Choroid plexus epithelial cell (primary cell): ENCODE measurements at places on chromosomes 2 and 18.

GRCh38 chr2:31877008-31877407 is 133.8 kb downstream of the MEMO1 start:
- peak; percentile 57 for DNase-seq

- peak; percentile 21 for DNase-seq
Observed at GRCh38 chr2:64277101-64277849, 133.1 kb upstream of the PELI1 start.

- DNase-seq, result peak; percentile 12
Observed at GRCh38 chr2:29351916-29352591, 236.8 kb downstream of the CLIP4 start.

DNA sequence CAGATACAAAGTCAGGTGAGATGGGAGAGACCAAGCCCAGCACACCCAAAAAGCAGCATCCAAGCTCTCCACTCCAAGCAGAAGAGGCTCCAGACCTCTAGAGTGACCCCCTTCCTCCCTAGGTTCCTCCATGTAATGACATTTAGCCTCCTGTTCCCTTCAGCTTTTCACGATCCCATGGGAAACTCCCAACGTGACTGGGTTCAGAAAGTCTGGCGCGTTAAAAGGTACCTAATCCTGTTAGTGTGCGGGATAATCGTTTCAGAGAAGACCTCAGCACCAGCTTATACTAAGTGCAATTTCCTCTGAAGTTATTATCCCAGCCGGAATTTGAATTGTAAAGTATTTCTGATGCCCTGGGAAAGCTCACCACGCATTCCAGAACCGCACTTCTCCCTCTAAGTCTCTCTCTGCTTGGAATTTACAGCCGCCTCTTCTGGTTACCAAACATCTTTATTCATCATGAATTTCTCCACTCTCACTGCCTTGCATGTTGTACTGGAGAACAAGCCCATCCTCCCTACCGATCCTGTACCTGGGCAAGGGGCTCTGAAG is 46.9 kb downstream of the CCBE1 start:
- DNase-seq, result peak; percentile 26

- no peak for DNase-seq
Observed at GRCh38 chr2:216214768-216215167, 105.6 kb downstream of the XRCC5 start.

DNA sequence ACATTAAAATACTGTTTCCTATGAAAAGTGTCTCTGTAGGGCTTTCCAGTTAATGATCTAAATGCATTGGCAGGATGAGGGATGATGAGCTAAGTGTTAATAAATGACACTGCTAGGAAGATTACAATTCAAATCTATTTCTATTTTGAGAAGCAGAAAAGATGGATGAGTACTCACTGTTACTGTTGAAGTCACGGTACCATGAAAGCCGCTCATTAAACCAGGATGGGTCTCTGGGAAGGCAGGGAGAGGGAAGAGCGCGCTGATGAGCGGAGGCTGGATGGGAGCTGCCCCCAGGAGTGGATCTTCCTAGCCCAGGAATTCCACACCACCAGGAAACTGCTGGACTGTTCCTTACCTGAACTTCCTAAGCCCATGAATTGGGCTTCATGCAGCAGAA is 27.1 kb upstream of the TXNDC2 start:
- no peak for DNase-seq

- peak; percentile 41 for DNase-seq
Observed at GRCh38 chr2:173962031-173962430, 3.1 kb downstream of the SP3 start.

- DNase-seq, result no peak
Observed at GRCh38 chr2:112636605-112637288, 9.0 kb upstream of the SLC20A1 start.

GRCh38 chr2:118847762-118848172 is 319 bp upstream of the EN1 start:
- no peak for DNase-seq

- no peak for DNase-seq
Observed at GRCh38 chr2:32835148-32835547, 111.6 kb upstream of the LTBP1 start.

GRCh38 chr2:27296481-27296880 is 11.8 kb downstream of the UCN start:
- DNase-seq, result no peak

DNA sequence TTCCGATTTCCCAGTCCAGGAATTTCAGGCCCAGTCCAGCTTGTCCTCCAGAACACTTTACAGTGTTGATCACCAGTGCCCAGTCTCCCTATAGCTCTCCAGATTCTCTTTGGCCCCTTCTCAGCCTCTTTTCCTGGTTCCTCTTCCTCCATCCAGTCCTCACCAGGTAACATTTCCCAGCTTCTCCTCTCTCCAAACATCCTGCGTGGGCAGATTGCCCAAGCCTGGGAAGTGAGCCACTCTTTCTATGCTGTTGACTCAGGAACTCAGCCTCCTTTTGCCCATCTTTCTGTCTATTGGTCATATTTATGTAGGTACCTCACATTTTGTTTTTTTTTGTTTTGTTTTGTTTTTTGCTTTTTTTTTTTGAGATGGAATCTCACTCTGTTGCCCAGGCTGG is 109.4 kb downstream of the LYPD1 start:
- DNase-seq, result no peak

DNA sequence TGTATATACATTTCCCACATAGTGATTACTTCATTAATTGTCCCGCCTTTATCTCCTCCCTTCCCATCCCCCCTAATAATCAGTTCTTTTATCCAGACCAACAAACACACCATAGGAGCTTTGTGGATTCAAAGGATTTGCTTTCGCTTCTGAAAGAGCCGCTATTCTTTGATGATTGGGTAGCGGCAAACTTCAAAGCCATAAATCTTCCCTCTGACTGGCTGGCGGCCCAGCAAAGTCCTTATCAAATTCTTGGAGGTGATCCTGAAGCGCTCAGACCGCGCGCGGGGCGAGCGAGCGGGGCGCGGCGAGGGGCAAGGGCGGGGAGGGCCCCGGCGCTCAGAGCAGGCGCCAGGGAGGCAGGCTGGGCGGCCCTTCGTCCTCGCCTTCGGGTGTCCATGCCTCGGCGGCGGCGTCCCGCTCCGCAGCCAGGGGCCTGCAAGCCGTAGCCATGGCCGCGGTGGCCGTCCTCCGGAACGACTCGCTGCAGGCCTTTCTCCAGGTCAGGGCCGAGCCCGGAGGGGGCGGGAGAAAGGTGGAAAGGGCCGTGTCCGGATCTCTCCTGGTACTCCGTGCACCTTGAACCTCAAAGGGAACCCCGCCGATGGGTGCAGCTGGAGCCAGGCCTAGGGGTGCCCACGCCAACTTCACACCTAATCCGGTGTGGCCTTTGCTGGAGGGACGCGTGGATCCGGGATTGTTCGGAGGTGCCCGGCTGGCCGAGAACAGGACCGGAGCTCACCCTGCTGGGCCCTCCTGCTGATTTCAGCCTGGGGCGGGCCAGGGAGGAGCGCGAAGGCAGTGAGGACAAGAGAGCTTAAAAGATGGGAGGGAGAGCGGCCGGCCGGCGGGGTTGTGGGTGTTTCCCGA is at the start of gene SP5:
Gene SP5 (plus strand): TSS at position 276 of the 870 bp plus-strand sequence. CDS start 176 bp downstream, at position 452.
- peak; percentile 54 for DNase-seq

- peak; percentile 22 for DNase-seq
Observed at GRCh38 chr2:233354971-233355574, 779 bp downstream of the DGKD start.

GRCh38 chr2:172082944-172083627 is 2.2 kb upstream of the DLX1 start:
- DNase-seq, result no peak

DNA sequence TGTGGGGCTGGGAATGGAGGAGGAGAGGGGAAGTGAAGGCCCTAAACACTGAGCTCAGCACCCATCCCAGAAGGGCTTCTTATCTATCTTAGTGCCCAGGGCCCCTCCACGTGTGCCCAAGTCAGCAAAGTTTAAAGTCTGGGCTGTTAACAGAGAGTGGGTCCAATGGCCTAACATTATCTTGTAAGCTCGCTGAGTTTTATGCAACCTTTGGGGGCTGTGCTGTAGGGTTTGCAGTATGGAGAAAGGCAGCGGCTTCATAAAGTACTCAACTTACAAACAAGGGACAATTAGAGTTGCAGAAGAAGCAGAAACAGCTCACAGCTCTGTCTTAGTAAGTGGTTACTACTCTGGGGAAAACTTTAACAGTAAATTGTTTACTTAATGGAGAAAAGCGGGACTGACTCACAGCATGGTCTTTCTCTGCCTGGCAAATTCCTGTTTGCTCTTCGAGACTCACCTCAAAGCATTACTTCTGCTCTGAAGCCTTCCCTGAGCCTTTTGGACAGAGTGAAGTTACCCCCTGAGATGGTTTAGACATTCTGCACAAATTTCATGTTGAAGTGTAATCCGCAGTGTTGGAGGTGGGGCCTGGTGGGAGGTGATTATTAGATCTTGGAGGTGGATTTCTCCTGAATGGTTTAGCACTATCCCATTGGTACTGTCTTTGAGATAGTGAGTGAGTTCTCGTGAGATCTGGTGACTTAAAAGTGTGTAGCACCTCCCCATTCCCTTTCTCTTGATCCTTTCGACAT is 9.0 kb downstream of the ENOSF1 start:
- DNase-seq, result peak; percentile 76

DNA sequence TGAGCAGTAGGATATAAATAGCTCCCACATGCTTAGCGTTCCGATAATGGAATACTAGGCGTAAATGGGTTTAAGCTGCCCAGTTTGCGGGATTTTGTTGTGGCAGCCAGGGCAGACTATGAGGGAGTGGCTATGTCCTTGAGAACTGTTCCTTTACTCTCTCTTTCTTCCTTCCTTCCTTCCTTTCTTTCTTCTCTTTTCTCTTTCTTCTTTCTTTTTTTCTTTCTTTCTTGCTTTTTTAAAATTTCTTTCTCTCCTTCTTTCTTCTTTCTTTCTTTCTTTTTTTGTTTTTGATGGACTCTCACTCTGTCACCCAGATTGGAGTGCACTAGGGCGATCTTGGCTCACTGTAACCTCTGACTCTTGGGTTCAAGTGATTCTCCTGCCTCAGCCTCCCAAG is 9.1 kb upstream of the PRELID3A start:
- no peak for DNase-seq

DNA sequence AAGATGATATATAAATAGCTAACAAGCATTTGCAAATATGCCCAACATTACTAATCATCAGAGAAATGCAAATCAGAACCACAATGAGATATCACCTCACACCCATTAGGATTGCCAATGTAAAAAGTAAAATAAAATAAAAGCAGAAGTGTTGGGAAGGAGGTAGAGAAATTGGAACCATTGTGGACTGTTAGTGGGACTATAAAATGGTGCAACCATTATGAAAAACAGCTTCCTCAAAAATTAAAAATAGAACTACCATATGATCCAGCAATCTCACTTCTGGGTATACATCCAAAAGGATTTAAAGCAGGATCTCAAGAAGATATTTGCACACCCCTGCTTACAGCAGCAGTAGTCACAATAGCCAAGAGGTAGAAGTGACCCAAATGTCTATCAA is 99.8 kb upstream of the DAPL1 start:
- no peak for DNase-seq

- DNase-seq, result peak; percentile 63
Observed at GRCh38 chr2:39642051-39642718, 23.5 kb upstream of the TMEM178A start.

- peak; percentile 13 for DNase-seq
Observed at GRCh38 chr18:47754311-47755101, 176.0 kb downstream of the SMAD2 start.

DNA sequence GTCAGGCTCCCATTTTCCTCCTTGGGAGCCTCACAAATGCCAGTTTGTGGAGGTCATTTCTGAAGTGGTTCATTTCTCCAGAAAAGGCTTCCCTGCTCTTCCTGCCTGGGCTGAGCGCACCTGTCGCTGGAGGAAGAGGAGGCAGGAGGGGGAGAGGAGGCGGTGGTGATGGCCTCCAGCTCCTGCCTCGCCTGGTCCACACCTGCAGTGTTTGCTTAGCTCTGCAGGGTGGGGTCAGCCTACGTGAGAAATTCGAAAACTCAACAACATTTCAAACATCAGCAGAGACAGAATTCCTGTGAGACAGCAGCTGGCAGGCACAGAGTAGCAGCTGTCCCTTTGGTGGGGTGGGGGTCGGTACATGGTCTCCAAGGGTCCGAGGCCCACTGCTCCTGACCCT is 7.9 kb downstream of the IMPA2 start:
- no peak for DNase-seq

- DNase-seq, result peak; percentile 72
Observed at GRCh38 chr2:28413152-28413898, 20.7 kb downstream of the FOSL2 start.

GRCh38 chr2:217946051-217946450 is 56.7 kb downstream of the TNS1 start:
- DNase-seq, result no peak

DNA sequence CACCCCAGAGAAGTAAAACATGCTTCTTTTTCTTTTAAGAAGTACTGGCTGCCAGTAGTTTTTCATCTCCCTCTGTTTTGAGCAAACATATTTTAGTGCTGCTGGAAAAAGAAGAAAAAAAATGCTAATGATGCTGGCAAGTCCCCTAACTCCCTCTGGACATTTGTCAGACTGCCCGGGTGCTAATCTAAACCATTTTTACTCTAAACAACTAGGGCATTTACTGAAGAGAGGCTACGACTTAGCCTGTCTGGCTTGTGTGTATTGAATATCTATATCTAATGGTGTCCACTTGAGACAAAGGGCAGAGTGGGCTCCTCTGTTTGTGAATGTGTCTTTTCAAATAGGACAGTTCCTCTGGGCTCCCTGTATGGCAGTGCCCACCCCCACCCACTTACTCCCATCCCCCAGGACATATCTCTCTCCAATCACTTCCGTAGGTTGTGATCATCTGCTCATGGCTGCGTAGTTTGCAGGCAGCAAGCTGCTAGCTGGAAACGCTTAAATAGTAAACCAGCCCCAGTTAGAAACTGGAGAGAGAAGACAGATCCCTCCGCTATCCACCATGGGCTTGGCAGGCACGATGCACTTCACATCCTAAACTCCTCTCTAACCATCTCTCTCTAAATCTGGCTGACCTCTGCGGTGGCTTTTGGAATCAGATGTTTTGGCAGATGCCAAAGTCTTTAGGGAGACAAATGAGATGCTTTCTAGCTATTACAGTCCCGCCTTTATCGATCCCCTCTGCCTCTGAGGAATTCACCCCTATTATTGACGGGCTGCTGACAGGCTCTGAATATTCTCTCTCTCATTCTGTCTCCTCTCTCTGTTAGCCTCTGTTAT is 58.3 kb downstream of the DOCK10 start:
- peak; percentile 26 for DNase-seq

DNA sequence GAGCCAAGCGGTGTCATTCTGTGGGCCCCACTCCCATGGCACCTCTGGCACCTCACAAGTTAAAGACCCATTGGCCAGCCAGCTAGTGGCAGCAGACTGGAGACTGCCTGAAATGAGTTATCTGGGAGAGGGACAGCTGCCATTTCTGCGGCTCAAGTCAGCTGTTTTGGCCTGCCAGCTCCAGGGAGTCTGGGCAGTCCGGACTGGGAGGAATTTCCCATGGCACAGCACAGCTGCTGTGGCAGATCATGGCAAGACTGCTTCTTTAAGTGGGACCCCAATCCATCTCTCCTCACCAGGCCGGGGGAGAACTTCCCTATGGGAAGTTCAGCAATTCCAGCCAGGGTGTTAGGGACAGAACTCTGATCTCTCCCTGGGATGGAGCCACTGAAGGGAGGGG is 2187.6 kb upstream of the CELF4 start:
- DNase-seq, result no peak

GRCh38 chr2:20668871-20669475 is 2.0 kb downstream of the GDF7 start:
- DNase-seq, result no peak
